ENCODE measurements at places on chromosomes 5 and 9. TPM values are rescaled to one million over a fixed set of nuclear protein-coding genes. Genes with fewer than 3 reads are reported as not detected.

DNA sequence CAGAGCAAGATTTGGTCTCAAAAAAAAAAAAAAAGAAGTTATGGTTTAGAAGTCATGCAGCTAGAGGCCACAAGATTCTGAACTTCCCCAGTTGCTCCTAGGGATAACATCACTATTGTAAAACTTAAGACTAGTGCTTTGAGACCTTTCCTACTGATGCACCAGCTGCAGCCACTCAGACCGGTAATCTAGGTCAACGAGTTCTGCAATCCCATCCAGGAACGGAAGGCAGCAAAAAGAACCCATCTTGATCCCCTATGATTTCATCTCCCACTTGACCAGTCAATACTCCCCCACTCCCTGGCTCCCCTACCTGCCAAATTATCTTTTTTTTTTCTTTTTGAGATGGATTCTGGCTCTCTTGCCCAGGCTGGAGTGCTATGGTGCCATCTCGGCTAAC is 46.9 kb upstream of the TTC39B start:
- no peak for DNase-seq
- H3K36me3 ChIP-seq, result no peaks in the 10 kb centered on the region
- H3K4me1 ChIP-seq, result peaks cover 7% of the 10 kb centered on the region
- no peak overlapping the region for H3K4me3 ChIP-seq
- H3K27ac ChIP-seq, result no peak overlapping the region

GRCh38 chr5:87354496-87354895 is 58.2 kb downstream of the CCNH start:
- H3K4me1 ChIP-seq, result peaks cover 40% of the 10 kb centered on the region
- peaks cover 72% of the 10 kb centered on the region for H3K36me3 ChIP-seq

DNA sequence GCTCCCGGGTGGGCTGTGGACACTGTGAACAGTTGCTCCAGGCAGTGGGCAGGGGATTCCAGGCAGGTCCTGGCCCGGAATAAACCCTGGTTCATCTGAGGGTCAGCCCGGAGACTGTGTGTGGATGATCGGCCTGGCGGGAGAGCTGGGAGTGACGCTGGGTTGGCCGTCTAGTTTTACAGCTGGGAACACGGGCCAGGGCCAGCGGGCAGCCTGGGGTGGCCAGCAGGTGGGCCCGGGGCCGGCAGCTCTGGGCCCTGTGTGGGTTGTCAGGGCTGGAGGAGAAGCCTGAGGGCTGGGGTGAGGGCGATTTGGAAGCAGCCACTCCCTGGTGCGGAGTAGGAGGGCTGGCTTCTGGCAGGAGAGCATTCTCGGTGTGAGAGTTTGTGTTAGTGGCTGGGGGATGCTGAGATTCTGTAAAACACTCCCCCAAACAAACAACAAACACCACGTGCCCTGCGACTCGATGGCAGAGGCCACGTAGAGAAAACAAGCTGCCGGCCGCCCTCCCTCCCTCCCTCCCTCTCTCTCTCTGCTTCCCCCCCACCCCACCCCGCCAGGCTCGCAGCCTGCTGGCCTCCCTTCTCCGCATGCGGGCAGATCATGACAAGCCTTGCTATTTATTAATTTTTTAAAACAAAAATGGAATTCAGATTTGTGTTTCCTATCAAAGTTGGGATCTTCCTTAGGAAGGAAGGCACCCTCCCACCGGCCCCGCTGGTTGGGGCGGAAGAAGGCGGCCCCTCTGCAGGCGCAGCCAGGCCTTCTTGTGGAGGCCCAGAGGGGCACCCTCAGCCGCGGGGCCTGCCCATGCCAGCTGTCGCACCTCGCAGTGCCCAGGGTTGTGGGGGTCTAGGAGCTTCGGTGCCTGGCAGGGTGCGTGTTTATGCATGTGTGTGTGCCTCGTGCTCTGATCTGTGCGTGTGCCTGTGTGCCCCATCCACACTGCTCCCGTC is 49.5 kb downstream of the RXRA start:
- no peak overlapping the region for H3K27ac ChIP-seq
- no peaks in the 10 kb centered on the region for H3K27me3 ChIP-seq
- peaks cover 15% of the 10 kb centered on the region for H3K36me3 ChIP-seq
- H3K4me1 ChIP-seq, result peaks cover 19% of the 10 kb centered on the region

GRCh38 chr5:40939753-40940152 is 30.5 kb downstream of the C7 start:
- peaks cover 21% of the 10 kb centered on the region for H3K27me3 ChIP-seq
- no peak for DNase-seq
- H3K4me3 ChIP-seq, result no peak overlapping the region
- no peak overlapping the region for H3K27ac ChIP-seq
- no peaks in the 10 kb centered on the region for H3K36me3 ChIP-seq

The USP20 gene
- 11.3 TPM for total RNA-seq

The SQSTM1 gene
- total RNA-seq, result 1,145 TPM

The ARSI gene
- 0.93 TPM for total RNA-seq

All from Calu3 (cell line).